Peyer's patch (tissue), 4 donors: ENCODE measurements at places on chromosomes 2 and 18. TPM values are rescaled to one million over a fixed set of nuclear protein-coding genes. Genes with fewer than 3 reads are reported as not detected.

GRCh38 chr18:11849841-11850634 lies 1.2 kb upstream of the CHMP1B start:
- DNase-seq, result no peak

DNA sequence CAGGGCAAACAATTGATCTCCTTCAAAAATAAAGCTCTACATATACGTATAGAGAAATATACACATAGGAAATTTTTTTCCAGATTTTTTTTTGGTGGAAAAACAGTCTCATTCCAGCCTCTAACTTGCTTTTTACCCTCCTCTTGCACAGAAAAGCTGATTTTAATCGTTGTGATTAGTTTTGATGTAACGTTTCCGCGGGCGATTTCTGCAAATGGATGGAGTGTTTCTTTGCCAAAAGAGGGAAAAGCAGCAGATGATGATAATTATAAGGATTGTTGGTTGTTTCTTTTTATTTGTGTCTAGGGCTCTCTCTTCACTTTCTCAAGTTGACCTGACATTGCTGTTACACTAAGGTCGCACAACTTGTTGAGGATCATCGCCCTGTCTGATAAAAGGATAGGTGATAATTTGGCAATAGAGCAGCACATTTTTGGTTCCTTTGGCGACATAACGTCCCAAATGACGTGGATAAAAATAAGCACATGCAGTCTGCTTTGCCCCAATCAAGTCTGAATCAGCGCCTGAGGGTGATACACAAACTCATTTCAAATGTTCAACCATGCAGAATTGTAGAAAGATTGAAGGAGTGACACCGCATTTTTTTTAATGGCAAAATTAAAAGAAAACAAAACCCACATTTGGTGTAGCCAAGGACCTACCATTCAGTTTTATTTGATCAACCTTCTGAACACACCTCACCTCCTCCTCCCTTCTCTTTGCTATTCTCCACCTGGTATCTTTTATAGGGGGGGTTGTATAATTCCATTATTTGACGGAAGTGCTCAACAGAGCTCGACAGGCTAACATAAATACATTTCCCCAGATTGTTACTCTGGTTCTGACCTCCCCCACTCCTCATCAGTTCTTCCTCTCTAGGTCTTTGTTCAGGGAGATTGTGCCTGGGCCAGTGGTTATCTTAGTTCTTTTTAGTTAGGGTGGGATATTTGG lies 109.6 kb upstream of the KCTD1 start:
- no peak for DNase-seq

GRCh38 chr2:2648094-2648493 lies 317.0 kb upstream of the MYT1L start:
- DNase-seq, result no peak

GRCh38 chr2:11873356-11874154 lies 127.1 kb downstream of the LPIN1 start:
- no peak for DNase-seq

DNA sequence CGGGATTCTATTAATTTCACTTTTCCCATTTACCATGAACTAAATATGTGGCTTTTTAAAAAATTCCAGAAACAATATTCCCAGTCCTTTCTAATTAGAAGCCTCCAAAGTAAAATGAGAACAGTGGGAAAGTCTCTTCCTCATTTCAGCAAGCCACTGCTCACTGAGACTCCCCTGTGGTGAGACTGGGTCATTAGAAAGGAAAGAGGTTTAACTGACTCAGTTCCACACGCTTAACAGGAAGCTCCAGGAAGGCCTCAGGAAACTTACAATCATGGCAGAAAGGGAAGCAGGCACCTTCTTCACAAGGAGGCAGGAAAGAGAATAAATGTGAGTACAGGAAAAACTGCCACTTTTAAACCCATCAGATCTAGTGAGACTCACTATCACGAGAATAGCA lies 258.9 kb upstream of the CHAC2 start:
- no peak for DNase-seq

DNA sequence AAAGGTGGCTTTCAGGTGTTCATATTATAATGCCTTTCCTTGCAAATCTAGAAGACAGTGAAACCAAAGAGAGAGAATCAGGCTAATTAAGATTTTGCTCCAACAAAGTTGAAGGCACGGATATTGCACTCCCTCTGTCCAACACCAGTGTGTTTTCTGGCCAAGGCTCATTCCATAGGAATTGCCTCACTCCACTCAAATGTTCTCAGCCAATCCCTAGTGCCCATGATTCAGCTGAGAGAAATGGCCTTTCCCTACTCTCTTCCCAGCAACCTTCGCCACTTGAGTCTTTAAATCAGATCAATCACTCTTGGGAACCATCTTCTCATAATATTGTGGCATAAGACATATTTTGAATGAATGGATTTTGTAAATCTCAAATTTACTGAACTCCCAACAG lies 768.2 kb upstream of the ACVR2A start:
- no peak for DNase-seq

DNA sequence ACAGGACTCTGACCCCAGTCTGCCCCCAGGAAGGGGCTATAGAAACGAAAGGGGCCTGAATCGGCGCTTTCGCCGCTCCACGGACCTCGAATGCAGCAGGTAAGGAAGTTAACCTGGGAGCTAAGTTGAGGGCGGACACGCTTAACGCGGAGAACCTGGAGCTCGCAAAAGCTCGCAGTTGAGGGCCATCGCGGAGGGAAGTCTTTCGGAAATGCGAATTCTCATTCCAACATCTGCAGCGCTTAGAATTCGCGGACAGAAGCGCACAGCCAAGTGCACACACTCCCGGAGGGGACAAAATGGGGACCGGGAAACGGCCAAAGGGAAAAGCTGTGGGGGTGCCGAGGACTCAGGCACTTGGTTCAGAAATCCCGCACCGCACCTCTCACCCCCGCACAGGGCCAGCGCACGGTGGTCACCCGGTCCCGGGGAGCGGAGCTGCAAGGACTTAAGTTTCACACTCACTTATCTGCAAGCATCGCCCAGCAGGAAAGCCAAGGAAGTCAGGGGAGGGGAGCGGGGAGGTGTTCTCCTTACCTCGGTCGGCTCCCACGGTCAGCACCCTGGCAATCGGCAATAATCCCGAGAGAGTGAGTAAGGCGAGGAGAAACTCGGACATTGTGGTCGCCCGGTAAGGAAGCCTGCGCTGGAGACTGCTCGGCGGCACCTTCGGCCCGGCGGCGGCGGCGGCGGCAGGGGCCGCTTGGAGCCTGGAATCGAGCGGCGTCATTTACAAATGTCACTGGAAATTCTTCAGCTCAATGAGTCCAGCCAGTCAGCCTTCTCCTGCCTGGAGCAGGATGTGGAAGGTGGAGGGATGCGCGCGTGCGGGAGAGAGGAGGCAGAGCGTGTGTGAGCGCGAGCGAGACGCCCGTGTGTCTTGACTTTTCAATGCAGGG lies 456 bp downstream of the LRP1B start:
- DNase-seq, result peak; percentile 64

GRCh38 chr18:59065684-59066083 lies 74.0 kb upstream of the SEC11C start:
- DNase-seq, result no peak

DNA sequence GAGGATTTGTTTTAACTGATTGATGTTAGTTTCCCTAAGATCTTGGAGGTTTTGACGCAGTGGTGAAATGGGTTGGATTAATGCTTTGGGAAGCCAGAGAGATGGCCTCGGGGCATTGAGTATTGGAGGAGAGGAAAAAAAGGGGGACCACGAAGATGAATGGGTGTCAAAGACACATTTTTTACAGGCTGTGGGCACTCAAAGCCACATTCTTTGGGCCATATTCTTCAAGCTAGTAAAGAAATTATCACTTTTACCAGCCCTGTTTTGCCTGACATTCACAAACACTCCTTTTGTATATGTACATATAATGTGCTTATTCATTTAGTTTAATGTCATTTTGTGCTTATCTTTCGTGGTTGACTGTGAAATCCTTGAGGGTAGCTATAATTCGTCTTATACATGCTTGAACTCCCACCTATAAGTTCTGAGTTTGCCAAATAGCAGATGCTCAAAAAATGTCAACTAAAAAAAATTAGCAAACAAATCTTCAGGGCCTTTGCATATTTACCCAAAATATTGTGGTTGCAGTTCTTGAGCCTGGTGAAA lies 146.3 kb downstream of the ARL6IP6 start:
- DNase-seq, result no peak

GRCh38 chr2:113167962-113168340 lies 5.8 kb upstream of the PSD4 start:
- DNase-seq, result no peak

DNA sequence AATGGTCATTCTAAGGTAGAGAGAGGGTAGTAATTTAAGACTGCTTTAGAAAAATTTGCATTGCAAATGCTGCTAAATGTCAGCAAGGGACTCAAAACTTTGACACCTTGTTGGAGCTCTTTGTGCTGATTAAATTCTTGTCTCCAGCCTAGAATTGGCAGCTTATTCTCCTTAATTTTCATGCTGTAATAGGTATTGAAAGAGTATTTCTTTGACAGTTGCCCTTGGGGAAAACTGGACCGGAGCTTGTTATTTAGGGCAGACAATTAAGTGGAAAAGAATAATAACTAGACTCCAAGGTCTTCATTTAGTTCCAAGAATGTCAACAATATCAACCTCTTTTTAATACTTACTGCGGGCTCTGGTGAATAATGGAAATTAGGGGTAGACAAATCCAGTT lies 264.0 kb downstream of the TPGS2 start:
- DNase-seq, result no peak

GRCh38 chr2:95276244-95276887 lies 2.1 kb downstream of the PROM2 start:
- DNase-seq, result no peak

GRCh38 chr2:133138693-133139092 lies 429.6 kb downstream of the NCKAP5 start:
- DNase-seq, result no peak

DNA sequence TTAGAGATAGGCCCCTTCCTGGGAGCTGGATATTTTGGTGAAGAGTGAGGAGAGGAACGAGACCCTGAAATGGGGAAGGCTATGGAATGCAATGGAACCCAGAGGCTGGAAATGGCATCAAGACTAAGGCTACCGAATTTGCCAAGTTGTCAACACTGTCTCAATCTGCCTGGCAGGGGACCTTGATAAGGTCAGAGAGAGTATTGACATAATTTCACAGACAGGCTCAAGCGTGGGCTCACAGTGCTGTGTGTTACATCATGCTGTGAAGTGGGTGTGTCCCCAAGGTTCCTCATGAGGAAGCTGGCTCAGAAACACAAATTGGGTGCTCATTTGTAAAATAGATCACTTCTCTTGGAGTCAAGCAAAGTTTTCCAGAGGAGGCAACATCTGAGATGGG lies 51.8 kb upstream of the CYRIA start:
- DNase-seq, result no peak

- no peak for DNase-seq
Measured at GRCh38 chr2:68225119-68225632, 27.2 kb downstream of the PPP3R1 start.

DNA sequence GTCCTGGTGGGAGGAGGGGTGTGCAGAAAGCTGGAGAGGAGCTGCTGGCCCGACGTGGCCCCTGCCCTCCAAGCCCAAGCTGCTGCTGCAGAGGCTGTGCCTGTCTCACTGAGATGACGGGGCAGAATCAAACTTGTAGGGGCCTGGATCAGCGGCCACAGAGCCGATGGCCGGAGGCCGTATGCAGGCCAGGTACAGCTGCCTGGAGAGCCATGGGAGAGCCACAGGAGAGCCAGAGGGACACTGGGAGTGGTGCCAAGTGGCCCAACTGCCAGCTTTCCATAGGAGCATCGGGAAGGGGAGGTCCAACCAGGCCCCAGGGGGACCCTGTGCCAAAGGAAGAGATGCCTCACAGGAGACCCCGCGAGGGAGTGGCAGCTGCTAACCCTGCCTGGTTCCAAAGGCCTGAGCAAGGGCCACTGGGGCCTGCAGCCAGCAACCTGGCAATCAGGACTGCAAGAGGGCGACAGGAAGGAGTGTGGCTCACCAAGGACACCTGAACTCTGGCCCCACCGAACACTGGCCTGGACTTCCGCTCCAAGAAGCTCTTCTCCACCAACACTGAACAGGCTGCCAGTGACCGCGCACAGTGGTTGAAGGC lies 70.7 kb downstream of the HDAC4 start:
- DNase-seq, result no peak

- DNase-seq, result no peak
Measured at GRCh38 chr2:152428800-152429582, 94.0 kb downstream of the FMNL2 start.

The POU3F3 gene
- total RNA-seq, result 0.18 TPM

The PLGLB2 gene
- 1.7 TPM for total RNA-seq

The ATP6V1B1 gene
- not detected for total RNA-seq

The CYP27C1 gene
- total RNA-seq, result not detected

The UGT1A8 gene
- total RNA-seq, result 11.9 TPM

The MALL gene
- 814 TPM for total RNA-seq

The ADCYAP1 gene
- not detected for total RNA-seq

The RPE gene
- total RNA-seq, result 46.1 TPM
